Lung microvascular endothelial cell (primary cell): ENCODE measurements at places on chromosomes 4 and X.
A peak's percentile ranks its signal among the peaks of the same experiment; 100 is the strongest.

DNA sequence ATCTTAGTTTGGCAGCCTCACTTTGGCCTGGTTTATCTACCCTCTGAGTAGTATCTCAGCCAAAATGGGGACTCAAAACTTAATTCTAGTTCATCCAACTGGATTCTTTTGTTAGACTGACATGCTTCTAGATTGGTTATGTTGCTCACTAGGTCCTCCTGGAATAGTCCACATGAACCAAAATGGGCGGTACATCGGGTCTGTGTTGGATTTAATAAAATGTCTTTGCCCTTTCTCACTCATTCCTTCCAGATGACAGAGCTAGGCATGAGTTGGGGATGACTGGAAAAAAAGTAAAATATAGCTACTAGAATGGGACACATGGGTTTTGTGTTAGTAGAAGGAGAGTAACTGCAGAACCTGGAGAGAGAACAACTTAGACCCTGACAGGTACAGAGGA lies 247.9 kb downstream of the CCSER1 start:
- no peak for DNase-seq

- DNase-seq = no peak
These were observed 100.1 kb upstream of the NAP1L5 start for GRCh38 chr4:88797725-88798124.

DNA sequence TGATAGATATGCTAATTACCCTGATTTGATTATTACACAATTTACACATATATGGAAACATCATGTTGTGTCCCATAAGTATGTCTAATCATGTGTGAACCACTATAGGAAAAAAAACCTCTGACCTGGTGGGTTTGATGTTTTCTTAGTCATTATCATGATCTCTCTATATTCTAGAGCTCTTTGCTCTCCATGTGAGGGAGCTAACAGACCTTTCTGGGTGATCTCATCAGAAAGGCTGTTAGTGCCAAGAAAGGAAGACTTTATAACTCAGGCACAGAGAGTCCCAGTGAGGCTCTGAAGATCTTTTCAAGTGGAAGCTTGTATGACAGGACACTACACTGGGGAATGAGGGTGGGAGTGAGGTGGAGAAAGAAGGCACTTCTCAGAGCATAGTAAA lies 527.7 kb upstream of the MAGEB2 start:
- peak; percentile 54 for DNase-seq

DNA sequence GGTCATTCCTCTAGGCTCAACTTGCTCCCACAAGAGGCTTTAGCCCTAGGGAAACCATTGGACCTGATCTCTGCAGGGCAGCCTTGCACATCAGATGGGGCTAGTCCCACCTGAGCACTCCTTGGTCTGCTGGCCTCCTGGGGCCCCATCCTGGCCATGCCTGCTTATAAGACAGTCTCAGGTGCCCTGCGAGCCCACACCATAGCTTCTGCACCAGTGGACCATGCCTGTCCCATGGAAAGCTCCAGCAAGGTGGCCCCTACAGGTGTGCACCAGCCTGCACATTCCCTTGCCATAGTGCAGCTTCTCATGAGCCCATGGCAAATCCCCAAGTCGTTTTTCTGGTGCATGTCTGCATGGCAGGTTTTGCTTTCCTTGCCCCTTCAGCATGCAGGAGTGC lies 19.6 kb upstream of the FAAH2 start:
- DNase-seq = no peak
